ENCODE measurements at places on chromosomes 6 and 20. TPM values are rescaled to one million over a fixed set of nuclear protein-coding genes. Genes with fewer than 3 reads are reported as not detected.

SLC17A9 gene
- polyA plus RNA-seq: not detected

FAM209B gene
- 0.46 TPM for polyA plus RNA-seq

ELOVL2 gene
- polyA plus RNA-seq: 10.6 TPM

NOX3 gene
- not detected for polyA plus RNA-seq

APCDD1L gene
- not detected for polyA plus RNA-seq

SLC13A3 gene
- polyA plus RNA-seq: 0.19 TPM

FNDC11 gene
- 0.10 TPM for polyA plus RNA-seq
